Muscle of leg (tissue), 16 donors: ENCODE measurements at places on chromosomes 4 and X. TPM values are rescaled to one million over a fixed set of nuclear protein-coding genes. Genes with fewer than 3 reads are reported as not detected.

GRCh38 chr4:132614682-132615081 is 534.4 kb upstream of the PCDH10 start:
- peak; percentile 1 for DNase-seq

DNA sequence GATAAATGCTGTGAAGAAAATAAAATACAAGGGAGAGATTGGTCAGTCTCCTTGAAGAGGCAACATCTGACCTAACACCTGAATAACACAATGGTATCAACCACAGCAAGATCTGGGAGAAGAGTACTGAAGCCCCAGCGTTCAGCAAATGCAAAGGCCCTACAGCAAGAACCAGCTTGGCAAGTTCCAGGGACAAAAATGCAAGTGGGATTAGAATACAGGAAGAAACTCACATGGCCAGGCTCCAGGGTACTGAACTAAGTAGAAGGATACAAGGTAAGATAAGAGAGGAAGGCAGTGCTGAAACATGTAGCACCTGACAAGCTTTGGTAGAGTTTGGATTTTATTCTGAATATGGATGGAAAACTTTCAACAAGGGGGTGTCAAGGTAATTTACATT is 3.6 kb downstream of the SMIM14 start:
- DNase-seq: no peak

Gene GAGE12F
- total RNA-seq: not detected

Gene NAT8L
- total RNA-seq: 0.62 TPM

DNA sequence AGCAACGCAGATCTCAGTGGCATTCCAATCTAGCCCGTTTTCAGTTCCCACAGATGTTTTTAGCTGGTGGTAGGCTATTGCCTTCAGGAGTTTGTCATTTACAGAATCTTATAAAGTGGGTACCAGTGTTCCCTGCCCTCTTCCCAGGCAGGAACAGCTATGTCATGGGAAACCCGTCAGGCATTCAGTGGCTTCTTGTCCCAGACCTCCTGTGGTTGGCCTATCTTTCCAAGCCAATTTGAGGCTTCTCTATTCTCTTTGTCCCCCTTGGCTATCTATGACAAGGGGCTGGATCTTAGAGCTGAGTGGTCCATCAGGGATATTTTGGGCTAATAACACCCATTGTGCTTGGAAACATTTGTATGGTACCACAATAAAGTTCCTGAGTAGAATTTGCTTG is 33.6 kb upstream of the RPL34 start:
- DNase-seq: no peak

DNA sequence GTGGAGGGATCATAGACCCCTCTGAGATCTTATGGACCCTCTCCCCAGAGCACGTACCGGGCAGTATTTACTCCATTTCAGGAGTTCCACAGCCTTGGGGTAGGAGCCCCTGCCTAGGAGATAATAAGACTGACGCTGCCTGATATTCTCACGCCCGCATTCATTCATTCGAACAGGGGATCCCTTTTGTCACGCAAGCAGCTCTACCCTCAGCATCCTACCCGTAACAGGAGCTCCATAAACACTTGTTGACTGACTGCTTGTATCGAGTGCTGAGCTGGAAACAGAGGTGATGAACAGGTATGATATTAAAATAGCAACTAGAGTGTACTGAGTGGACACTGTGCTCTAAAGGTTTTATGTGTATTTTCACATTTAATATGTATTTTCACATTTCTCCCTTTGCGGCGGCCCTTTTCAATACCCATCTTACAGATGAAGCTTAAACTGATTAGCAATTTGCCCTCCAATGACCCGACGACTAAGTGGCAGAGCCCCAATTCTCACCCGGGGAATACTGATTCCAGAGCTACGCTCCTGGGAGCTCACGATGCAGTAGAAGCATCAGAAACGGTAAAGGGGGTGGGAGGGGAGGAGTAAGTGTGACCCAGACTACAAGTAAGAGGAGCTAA is 888 bp downstream of the RAB28 start:
- DNase-seq: no peak
